ENCODE measurements at places on chromosomes 5 and 9.

DNA sequence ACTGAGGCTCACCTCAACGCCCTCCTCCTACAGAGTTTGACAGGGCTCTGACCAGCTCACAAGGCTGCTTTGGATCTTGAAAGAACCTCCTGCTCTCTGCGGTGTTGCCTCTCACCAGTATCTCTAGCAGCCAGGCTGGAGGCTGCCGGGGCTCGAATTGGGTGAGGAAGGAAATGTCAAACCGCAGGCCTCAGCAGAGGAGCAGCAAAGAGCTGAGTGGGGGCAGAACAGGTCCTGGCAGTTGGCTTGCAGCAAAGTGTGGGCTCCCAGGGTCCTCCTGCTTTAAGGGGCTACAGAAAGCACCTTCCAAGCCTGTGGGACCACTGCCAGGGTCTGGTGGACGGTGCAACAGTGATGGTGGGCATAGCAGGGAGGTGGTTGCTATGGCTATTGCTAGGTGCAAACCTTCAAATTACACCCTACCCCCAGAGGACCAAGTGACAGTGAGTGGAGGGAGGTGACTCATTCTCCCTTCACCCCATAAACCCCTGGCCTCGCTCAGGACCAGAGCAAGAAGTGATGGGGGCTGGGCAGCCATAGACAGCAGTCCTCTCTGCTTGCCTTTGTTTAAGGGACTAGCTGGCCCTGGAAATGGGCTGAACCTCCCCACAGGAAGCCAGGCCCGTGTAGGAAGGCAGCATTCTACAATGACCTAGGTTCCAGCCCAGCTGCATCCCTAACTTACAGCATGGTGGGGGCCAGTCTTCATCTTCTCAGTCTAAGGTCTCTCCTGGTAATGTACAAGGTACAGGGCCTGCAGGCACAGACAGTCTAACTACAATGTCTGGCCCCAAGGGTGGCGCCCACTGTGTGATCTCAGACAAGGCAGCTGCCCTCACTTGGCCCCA lies 18.7 kb downstream of the LCP2 start:
- peak; percentile 89 for DNase-seq

GRCh38 chr5:138466900-138467710 lies 1.8 kb downstream of the EGR1 start:
- no peak for DNase-seq

DNA sequence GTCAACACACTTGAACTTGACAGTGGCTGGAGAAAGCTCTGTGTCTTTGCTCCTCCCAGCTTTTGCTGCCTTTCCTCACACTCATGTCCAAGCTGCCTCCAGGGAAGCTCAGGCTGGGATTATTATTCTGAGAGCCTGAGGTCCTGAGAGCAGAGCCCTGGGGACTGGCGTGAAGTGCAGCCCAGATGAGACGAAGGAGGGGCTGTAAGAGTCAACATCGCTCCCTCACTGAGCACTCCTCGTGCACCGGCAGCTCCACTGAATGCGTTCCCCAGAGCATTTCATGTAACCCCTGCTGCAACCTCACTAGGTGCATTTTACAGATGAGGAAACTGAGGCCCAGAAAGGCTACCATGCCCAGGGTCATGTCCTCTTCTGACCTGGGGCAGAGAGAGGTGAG lies 63.5 kb upstream of the PHYKPL start:
- DNase-seq, result no peak

GRCh38 chr9:37421914-37422288 lies 595 bp upstream of the GRHPR start:
- no peak for DNase-seq

DNA sequence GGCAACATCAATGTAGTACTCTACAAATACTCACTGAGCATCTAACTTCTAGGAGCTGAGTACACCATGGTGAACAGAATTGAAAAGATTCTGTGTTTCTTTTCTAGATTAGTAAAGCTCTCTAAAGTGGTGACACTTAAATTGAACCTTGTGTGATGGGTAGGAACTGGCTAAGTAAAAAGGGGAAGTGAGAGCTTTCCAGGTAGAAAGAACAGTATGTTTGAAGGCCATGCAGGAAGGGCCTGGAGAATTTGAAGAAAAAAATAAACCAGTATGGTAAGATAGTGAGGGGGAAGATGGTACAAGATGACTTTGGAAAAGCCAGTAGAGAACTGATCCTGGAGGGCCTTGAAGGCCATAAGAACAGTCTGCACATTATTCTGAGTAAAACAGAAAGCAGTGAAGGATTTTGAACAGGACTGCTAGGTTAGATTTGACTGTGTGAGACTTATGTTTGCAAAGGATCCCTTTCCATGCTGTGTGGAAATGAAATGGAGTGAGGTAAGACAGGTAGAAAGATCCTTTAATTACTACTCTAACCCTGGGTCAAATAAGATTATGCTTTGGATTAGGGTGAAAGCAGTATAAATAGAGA lies 46.7 kb upstream of the UBQLN1 start:
- DNase-seq, result no peak

DNA sequence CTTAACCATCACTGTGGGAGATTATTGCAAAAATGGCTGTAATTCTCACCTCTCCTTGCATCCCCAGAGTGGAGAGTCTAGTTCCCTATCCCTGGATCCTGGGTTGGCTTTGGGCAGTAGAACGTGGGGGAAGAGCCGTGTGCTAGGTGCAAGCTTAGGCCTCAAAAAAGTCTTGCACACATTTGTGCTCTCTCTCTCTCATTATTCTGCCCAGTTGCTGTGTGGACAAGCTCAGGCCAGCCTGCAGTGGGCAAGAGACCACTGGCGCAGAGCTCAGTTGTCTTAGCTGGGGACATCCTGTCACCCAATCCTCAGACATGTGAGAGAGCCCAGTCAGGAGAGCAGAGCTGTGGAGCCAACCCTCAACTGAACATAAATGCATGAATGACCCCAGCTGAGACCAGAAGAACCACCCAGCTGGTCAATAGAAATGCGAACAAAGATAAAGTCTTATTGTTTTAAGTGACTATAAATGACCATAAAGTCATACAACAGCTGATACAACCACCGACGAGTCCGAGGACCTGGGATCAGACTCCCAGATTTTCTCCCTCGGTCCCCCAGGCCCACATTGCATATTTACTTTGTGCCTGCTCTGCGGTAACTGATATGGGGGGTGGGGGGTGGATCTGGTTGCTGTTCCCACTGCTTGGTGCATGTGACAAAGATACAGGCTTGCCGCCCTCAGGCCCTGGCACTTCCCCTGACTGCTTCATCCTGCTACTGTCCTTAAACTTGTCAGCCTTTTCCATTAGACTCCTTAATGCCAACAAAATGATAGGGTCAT lies 166.4 kb upstream of the MVB12B start:
- DNase-seq, result no peak

GRCh38 chr9:5632540-5632939 lies 3.6 kb downstream of the RIC1 start:
- DNase-seq, result no peak

GRCh38 chr9:124263800-124264426 lies 6.2 kb downstream of the NEK6 start:
- DNase-seq, result no peak

DNA sequence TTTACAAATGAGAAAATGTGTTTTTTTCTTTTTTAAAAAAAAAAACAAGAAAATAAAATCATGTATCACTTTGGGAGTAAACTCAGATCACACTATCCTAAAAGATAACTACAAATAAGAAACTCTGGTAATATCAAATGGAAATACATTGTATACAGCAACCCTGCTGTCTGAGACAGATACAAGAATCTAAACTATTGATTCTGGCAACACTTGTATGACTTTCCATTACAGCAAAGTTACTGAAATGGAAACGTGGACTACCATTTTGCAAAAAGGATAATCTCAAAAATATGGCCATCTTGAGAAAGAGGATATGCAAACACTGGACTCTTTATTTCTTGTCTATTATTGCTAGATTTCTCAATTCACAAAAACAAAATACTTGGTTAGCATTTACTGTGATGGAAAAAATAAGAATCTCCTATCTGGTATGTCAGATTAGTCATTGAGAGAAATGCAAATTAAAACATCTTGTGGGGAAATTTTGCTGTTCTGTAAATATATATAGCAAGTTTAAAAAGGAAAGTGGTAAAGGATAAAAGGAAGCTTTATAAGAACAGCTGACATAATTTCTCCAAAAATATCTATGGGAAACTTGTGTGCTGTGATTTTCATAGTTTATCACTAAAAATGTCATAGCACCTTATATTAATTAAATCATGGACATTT lies 112.9 kb upstream of the FER start:
- DNase-seq, result no peak

DNA sequence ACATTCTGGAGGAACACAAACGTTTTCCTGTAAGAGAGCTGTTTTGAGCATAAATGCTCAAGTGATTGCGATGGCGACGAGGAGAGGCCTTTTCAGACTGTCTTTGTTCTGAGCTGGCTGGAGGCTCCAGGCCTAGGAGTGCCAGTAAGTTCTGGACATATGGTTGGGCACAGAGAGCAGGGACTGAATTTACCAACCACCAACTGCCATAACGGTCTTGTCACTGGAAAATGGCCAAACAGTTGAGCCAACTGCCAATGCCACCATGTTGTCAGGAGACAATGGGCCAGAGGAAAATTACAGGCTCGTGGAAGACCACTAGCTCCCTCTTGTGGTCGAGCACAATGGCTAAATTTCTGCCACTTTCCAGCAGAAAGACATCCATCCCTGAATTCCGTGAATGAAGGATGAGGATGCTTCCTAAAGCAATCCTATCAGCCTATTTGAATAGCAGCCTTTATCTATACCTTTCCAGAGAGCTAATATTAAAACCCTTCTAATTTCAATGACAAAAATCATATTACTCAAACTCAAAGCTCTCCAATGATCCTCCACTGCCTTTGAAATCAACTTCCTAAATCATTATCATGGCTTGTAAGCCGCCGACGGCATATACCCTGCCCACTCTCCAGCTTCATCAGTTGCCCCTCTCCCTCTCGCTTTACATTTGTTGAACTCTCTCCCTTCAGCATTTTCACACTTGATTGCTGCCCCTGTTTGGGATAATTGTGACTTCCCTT lies 66.9 kb upstream of the GLIS3 start:
- DNase-seq, result peak; percentile 23

- DNase-seq, result no peak
These were observed 92.2 kb upstream of the CCNG1 start for GRCh38 chr5:163345216-163345615.

DNA sequence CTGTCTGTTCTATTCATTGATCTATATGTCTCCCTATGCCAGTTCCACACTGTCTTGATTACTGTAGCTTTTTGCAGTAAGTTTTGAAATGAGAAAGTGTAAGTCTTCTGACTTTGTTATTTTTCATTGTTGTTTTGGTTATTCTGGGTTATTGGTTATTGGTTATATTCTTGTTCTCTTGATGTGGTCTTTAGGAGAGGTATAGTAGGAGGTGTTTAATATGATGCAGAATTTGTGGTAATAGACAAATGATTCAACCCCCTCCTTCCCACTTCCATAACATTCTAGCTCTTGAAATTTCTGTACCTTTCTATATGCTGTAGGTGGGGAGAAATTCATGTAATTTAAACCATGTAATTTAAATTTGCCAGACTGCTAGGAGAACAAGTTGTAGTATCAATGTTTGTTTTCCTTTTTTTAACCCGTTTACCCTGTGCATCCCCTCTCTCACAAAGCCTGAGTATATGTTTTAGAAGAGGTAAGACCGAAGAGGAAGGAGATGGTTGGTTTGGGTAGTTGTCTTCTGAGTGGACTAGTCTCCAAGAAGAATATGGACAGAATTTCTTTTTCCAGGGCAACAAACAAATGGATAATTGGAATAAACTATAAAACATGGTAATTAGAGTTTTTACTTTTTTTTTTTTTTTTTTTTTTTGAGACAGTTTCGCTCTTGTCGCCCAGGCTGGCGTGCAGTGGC lies 19.2 kb downstream of the ANKHD1 start:
- DNase-seq, result no peak

DNA sequence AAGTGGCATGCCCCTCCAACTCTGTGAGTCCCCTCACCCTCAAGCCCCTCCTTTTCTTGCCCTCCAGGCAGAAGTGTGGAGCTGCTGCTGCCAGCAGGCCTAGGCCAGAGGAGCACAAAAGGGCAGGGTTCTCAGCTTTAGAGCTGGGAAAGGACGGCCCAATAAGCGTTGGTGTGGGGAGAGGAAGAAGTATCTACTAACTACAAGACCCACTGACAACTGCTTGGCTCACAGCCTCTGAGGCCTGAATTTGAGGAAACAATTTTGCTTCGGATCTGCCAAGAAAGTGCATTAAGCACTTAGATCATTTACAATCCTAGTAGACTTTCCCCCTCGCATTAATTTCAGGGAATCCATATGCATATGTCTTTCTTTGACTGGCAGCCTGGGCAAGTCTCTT lies 179.4 kb downstream of the SNX18 start:
- DNase-seq, result no peak

- no peak for DNase-seq
These were observed 4.4 kb upstream of the SSBP2 start for GRCh38 chr5:81755320-81755719.

- peak; percentile 42 for DNase-seq
These were observed 3.0 kb downstream of the NUDT2 start for GRCh38 chr9:34332076-34332964.

DNA sequence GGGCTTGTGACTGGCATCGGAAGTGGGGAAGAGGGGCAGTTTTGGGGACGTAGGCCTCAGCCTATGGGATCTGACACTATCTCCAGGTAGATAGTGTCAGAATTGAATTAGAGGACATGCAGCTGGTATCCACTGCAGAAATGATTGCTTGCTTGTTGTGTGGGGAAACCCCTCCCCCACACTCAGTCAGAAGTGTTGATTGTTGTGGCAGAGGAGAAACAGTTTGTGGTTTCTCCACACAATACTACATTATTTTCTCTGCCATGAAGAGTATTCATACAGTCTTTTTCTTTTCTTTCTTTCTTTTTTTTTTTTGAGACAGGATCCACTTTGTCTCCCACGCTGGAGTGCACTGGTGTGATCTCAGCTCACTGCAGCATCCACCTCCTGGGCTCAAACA lies 113.9 kb downstream of the ARRDC3 start:
- peak; percentile 16 for DNase-seq

DNA sequence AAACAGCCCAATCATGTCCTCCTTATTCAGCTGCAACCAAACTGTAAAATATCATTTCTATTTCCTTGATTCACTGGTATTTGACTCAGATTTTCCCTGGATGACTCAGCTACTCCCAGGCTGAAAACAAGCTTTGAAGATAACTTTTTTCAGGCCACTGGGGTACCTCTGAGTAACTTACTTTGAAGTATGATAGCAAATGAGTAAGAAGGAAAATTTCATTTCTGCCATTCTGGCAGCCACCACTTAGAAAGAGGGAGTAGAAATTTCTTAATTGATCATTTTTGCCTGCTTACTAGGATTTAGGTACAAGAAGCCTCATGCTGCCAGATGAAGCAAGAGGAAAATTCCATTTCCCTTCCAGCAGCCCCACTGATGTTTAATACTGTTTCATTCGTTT lies 247.4 kb downstream of the PRELID2 start:
- DNase-seq, result no peak

DNA sequence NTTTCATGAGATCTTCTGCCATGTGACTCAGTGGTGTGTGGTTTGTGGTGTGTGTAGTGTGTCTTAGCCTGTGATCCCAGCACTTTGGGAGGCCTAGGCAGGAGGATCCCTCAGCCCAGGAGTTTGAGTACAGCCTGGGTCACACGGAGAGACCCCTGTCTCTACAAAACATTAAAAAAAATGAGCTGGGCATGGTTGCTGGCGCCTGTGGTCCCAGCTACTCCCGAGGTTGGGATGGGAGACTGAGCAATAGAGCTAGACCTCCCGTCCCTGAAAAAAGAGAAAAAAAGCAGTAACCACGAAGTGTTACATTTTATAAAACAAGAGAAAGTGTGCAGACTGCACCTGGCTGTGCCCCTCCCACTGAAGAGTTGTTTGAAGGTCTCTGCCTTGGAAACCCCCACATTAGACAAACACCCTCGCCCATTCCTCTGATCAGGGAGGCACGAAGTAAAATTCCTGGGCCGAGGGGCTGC lies 21.2 kb upstream of the RNU6ATAC start:
- DNase-seq, result peak; percentile 47

GRCh38 chr5:6359555-6360322 lies 18.6 kb downstream of the MED10 start:
- peak; percentile 7 for DNase-seq

Measured in CD4-positive, alpha-beta T cell treated with Interleukin-12 subunit alpha and Interleukin-12 subunit beta, for 1 hour (primary cell).